Left forelimb (tissue), 1 donor: ENCODE measurements at places on chromosomes 5 and 9.

- no peak for DNase-seq
Measured at GRCh38 chr5:93252165-93252564, 328.9 kb downstream of the NR2F1-AS1 start.

DNA sequence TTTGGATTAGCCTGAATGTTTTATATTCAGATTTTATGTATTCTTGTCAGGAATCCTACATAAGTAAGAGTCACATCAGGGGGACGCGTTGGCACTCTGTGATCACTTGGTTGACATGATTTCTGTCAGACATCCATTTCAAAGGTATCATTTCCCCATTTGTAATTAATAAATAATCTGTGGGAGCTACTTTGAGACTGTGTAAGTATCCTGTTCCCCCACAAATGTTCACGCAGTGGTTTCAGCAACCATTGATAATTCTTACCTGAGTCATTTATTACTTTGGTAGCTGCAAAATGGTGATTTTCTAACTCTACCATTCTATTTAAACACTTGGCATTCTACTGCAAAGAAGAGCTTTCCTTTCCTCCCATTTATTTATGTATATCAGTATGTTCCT, 56.9 kb upstream of the TBC1D2 start:
- DNase-seq, result no peak

DNA sequence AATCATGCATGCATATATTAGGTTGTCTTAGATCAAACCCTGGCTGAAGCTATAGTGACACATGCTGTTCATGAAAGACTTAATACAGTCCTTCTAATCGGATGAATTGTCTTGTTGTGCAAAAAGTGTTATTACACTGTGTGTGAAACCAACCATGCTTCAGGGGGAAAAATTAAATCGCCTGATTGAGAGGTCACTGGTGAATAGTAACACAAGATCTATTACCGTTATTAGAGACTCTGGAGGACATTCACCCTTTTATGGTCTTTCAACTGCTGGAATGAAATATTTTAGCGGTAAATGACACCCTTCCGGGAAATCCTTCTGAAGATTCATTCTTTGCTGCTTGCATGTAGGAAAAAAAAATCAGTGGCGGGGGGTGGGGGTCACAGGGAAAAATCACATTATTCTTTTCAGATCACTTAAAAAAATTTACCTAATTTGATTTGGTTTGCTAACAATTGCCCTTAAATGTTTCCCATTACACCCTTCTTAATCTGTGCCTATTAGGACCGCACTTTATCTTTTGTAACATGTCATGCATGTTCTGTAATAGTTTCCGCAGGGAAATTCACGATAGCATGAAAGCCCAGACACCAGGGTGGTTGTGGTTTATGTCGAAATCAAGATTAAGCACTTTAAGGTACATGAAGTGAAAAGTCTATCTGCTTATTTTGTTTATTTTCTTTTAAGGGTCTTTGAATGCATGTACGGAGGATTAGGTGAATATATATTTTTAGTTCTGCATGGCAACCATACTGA, 120.6 kb downstream of the FOCAD start:
- no peak for DNase-seq

DNA sequence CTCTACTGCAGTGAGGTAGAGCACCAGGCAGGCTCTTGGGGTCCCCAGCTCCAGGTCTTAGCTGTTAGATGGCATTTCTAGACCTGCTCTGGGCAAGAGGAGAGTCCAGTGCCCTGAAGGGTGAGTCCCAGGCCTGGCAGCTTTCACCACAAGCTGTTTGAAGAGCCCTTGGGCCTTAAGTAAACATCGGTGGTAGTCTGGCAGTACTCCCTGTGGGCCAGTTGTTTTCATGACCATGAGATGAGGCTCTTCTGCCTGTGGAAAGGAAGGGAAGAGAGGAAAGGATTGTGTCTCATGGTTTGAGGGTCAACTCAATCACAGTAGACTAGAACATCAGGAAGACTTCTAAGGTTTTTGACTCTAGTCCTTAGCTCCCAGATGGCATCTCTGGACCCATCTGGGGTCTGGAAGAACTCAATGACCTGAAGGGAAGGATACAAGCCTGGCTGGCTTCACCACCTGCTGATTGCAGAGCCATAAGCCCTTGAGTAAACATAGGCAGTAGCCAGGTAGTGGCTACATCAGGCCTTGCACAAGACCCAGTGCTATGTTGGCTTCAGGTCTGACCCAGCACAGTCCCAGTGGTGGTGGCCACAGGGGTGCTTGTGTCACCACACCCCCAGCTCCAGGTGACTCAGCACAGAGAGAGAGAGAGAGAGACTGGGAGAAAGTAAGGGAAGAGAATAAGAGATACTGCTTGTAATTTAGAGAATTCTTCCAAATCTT, 114.3 kb upstream of the PCSK5 start:
- DNase-seq, result no peak

DNA sequence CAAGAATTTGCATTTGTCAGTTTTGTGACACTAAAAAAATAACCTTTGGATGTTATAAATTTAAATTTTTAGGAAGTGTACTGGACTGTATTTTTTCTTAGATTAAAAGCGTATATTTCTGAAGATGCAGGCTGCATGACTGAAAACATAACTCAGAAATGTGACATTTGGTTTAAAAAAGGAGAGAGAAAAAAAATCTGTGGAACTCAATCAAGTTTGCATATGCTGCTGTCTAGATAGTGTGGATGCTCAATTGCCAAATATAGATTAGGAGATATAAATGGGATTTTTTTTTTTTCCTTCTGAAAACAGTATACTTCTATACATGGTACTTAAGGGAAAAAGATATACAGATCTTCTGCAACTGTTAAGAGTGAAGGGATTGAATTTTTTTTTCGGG, 402.3 kb downstream of the TAF11L14 start:
- DNase-seq, result no peak

DNA sequence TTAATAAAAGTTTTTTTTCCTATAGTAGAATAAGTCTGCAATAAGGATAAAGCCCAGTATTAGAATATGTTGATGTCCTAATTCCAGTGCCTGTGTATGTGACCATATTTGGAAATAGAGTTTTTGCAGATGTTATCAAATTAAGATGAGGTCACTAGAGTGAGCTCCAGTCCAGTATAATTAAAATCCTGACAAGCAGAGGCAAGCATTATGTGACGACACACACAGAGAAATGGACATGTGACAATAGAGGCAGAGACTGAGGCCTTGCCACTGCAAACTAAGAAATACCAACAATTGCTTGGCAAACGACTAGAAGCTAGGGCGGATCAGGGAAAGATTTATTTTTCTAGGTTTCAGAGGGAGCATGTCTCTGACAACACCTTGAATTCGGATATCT, 216.4 kb upstream of the CYLC2 start:
- no peak for DNase-seq

- DNase-seq, result no peak
Measured at GRCh38 chr5:33315189-33315588, 125.6 kb upstream of the TARS1 start.

DNA sequence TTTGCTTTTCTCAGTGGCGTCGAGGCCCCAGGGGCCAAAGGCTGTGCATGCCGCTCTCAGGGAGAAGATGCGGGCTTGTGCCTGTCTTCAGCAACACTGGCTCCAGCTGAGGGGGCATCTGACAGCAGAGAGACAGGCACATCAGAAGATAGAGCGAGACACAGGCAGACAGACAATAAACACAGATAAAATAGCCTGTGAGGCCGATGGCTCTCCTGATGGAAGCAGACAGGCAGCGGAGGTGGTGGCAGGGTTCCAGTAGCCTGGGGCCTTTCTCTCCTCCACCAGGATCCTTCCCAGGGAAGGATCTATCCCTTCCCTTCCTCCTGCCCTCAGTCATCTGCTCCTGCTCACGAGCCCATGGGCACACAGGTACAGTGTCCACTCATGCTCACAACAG, 16.6 kb upstream of the UNC5A start:
- DNase-seq, result no peak

DNA sequence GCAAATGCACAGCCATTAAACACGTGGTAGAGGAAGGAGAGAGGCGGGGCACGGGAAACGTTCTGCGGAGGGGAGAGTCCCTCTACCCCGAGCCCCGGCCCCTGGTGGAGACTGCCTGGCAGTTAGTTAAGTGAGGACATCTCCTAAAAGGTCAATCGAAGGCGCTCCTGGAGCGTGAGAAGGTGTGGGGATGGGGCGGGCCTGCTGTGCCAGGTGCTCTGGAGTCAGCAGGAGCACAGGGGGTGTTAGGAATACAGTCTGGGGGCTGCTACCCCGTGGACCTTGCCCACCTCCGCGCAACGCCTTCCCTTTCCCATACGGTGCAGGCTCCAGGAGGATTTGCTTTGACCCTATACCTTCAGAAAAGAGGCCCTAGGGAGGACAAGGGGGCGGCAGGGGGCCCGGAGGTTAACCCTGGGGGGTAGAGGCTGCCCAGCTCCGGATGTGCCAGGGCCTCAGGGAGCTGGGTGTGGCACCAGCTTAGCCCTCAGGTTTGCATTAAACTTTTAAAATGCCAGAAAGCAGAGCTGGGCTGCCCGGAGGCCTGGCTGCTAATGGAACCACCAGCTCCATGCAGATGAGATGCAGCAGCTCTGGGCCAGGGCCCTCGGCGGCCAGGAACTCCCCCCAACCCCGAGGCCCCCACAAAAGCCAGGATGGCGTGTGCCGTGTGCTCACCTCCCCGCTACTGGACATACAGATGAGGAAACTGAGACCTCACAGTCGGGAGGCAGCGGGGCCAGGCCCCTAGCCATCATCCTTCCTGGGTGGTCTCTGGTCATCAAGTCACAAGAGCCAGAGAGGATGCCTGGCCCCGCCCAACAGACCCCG, 39.2 kb downstream of the NACC2 start:
- DNase-seq, result no peak

DNA sequence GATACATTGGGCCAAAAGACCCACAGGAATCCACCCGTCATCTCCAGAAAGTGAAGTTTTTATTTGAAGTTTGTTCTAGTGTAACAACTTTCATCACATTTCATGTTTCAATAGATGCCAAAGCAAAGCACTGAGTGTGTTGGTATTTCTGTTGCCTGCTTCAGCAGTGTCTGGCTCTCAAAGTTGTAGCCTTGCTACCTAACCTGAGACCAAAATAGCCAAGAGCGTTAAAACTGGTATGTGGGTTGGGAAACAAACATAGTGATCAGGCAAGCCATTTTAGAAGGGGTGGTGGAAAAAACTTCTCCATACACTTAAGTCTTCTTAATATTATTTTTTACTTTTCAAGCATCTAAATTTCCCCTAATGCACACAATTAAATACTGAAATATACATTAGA, 150.3 kb upstream of the DHFR start:
- no peak for DNase-seq

- no peak for DNase-seq
Measured at GRCh38 chr9:4422495-4422894, 67.8 kb upstream of the SLC1A1 start.

DNA sequence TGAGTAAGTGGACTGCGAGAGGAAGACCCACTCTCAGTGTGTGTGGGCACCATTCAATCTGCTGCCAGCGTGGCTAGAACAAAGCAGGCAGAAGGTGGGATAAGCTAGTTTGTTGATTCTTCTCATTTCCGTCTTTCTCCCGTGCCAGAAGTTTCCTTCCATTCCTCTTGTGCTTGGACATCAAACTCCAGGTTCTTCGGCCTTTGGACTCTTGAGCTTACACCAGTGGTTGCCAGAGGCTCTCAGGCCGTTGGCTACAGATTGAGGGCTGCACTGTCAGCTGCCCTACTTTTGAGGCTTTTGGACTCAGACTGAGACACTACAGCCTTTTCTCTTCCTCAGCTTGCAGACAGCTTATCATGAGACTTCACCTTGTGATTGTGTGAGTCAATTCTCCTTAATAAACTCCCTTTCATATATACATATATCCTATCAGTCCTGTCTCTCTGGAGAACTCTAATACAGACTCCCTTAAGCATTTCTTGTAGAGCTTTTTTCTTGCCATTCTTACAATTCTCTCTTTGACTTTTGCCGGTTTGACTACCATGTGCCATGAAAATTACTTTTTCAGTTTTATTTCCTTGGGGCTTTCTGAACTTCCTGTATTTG, 494.9 kb downstream of the PRR16 start:
- no peak for DNase-seq

DNA sequence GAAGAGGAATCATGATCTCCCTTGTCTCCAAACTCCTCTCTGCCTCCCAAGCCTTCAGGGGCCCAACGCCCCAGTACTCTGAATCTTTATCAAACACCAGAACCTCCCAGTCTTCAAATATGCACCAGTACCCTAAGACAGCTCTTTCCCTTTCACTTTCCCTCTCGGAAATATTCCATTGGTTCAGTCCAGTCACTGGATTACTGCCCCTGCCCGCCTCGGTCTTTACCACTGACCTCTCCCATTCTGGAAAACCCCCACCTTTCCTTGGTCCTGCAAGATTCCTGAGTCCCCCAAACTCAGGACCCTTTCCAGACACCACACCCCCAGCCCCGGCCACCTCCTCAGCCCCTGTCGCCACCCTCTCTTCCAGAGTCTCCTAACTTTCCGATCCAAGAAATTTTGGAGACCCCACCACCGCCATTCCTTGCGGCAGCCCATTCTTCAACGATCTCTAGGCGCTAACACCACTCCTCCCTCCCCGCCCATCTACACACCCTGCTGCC, 674 bp downstream of the C5orf15 start:
- DNase-seq, result no peak

DNA sequence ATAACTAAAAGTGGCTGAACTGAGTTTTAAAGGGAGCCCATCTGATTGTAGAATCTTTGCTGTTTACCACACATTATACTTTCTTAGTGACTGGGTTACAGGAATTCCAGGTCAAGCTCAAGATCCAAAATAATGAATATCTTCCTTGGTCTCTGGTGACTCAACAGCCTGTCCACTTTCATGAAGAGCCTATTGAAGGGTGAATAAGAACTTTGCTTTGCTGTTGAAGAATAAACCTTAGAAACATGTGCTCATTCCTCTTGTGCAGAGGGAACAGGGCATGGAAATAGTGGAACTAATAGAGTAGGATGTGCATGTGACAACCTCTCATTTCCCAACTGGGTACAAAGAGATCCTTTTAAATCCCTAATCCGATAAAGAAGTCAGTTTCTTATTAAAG, 21.4 kb downstream of the ALDH1A1 start:
- no peak for DNase-seq

DNA sequence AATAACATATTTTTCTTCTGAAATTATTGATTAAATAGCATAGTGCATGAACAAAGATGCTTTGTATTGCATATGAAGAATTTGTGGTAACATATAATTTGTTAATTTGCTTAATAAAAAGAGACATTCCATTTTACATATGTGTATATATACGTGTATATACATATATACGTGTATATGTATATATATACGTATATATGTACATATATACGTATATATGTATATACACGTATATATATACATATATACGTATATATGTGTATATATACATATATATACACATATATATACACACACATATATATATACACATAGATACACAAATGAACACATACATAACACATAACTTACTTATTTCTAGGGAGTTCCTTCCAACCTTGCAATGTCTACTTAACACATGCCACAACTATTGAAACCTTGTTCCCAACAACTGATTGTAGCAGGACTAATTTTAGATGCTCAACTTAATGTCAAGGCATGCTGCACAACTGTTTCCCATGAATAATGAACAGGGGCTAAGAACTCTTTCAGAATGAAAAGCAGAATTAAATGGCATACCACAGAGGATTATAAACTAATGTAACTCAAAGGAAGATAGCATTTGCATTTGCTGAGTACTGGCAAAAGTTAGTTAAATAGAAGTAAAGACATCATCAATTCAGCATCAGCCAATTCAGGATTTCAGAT, 17.4 kb downstream of the KIF24 start:
- no peak for DNase-seq

- no peak for DNase-seq
Measured at GRCh38 chr9:84501587-84501986, 161.0 kb upstream of the SLC28A3 start.
